ENCODE measurements at places on chromosomes 2 and 18.

DNA sequence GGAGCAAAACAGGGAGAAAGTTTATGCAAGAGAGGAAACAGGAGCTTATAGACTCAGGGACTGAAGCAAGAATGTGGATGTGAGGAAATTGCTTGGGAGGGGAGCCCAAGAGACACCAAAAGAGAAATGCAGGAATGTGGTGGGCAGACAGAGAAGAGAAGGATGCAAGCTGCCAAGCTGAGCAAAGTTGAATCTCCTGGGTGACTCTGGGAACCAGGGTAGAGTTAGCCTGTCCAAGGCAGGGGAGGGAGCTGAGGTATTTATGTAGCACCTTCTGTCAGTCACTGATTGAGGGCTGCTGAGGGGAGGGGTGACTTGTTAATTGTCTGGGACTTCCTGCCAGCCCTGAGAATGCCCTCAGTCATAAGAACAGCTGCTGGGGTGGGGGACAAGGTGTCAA is 464.3 kb downstream of the NBAS start:
- DNase-seq = no peak

DNA sequence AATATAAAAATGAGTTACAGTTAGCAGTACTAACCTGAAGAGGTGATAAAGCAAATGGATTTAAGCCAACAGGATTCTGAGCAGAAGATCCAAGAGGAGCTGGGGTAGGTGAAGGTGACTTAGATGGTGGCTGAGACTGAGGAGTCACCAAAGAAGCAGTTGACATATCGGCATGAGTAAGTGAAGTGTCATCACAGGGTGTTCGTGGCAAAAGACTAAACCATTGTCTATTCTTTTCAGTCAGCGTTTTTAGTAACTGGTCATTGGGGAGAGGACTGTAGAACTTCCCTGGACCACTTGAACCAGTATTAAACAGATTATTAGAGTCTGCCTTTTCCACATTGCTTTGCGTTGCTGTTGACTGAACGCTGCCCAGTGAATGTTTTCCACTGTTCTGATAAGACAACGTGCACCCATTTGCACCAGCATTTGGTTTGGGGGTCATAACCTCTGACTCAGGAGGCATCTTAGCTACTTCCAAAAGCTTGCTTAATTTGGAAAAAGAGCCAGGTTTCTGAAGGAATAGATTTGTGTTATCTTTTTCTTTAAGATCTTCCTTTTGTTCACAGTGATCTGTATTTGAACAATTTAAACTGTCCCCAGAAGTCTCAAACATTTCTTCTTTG is 63.3 kb upstream of the WDSUB1 start:
- DNase-seq = no peak

GRCh38 chr2:66305718-66306117 is 129.2 kb upstream of the MEIS1 start:
- no peak for DNase-seq

- no peak for DNase-seq
Measured at GRCh38 chr2:105431367-105432043, 32.7 kb upstream of the FHL2 start.

- DNase-seq = no peak
Measured at GRCh38 chr2:130894326-130894942, 57.7 kb downstream of the ARHGEF4 start.

DNA sequence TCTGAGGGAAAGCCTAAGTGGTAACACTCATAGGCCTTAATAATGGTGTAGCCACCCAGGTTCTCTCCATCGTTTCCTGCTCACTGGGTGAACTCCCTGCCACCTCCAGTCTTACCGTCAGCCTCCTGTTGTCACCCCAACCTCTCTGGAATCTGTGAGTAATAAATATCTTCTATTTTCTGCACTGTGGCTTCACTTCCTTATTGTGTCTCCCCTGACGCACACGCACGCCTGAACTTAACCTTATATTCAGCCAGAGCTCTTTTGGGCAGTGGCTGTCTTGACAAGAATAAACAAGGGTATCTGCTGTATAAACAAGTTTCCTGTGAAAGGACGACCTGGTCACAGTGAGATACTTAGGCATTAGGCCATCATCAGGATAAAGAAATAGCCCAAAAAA is 467.2 kb downstream of the SPAG16 start:
- no peak for DNase-seq

GRCh38 chr2:9813312-9814128 is 29.8 kb upstream of the TAF1B start:
- DNase-seq = peak; percentile 78

DNA sequence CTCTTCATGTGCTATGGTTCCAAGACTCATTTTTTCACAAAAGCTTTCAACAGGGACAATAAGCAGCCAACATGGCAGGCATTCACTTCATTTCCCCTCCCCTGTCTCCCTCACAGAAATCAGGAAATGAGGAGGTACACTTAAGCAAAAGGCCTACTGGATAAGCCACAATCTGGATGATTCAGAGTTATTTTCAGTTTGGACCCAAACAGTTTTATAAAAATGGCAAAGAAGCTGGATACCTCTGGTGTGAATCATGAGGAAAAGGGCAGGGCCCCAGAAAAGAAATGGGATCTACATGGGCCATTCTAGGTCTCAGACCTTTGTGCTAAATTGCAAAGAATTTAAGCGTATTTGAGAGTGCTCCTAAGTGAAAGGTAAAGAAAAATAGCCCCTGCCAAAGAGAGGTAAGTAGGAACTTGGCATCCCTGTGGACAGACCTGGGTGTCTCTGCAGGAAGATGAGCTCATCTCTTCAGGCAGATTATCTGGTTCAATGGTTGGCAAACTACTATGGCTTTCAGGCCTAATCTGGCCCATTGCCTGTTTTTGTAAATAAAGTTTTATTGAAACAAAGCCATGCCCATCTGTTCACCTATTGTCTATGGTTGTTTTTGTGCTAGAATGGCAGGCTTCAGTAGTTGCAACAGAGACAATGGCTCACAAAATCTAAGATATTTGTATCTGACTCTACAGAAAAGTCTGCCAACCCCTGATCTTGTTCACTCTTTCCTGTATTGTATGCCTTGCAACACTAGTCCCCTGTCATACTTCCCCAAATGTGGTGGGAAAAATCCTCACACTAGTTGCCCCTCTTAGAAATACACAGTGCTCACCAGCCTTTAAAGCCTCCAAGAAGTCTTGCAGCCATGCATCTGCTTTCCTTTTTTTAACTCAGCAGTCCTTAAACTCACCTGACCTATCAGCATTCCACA is 315.0 kb downstream of the ALK start:
- no peak for DNase-seq

Measured in activated naive CD8-positive, alpha-beta T cell treated with anti-CD3 and anti-CD28 coated beads, Interleukin-2, amount 50 U/mL, for 24 hours (primary cell).